ENCODE measurements at places on chromosomes 16 and 17. TPM values are rescaled to one million over a fixed set of nuclear protein-coding genes. Genes with fewer than 3 reads are reported as not detected.
A peak's percentile ranks its signal among the peaks of the same experiment; 100 is the strongest.

DNA sequence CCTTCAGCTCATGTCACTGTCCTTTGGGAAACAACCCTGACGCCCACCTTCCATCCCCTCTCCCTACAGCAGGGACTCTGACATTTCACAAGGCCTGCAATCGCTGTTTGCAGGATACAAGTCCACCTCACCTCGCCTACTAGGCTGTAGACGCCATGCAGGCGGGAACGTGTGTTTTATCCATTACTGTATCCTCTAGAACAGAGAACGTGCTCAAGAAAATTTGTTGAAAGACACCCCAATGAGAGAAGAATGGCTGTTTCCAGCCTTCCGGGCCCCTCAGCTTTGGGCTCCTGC is 1.5 kb upstream of the TTYH2 start:
- DNase-seq = no peak
- H3K4me1 ChIP-seq = peaks cover 62% of the 10 kb centered on the region
- peaks cover 24% of the 10 kb centered on the region for H3K36me3 ChIP-seq
- peak overlapping the region; percentile 89 for H3K4me3 ChIP-seq
- no peak overlapping the region for H3K27ac ChIP-seq
- H3K27me3 ChIP-seq = peaks cover 56% of the 10 kb centered on the region

DNA sequence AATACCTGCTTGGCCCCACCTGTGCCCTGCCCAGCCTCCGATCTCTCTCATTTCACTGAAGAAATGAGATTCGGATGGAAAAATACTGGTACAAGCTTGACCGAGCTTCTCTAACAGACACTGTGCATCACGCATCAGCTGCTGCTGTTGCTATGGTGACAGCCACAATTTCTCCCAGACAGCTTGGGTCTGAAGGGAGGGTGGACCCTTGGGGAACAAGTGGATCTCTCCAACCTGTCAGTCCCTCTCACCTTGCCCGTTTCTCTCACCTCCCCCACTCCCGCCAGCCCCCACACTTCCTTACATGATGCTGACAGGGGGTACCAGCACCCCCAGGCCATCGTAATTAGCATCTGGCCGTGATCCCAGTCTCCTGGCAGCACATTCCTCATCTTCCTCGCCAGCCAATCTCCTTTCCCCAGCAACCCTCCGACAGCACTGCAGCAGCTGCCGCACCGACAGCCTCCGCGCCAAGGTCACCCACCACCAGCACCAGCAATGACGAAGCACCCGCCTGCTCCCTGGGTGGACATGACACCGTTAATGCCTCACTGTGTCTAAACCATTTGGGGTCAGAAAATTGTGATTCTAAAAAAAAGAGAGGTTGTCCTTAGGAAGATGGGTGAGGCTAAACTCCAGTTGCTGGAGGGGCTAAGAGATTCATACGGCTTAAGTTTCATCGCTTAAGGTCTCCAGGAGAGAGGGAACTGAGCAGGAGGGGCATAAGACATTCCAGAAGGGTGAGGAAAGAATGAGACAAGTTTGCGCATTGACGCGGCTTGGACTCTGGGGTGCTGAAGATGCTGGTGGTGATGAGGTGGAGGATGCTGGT is 58.6 kb upstream of the TNRC6A start:
- H3K4me1 ChIP-seq = peaks cover 16% of the 10 kb centered on the region
- H3K27ac ChIP-seq = no peak overlapping the region
- H3K4me3 ChIP-seq = no peak overlapping the region
- peak; percentile 20 for DNase-seq
- H3K27me3 ChIP-seq = peaks cover 7% of the 10 kb centered on the region

- H3K4me3 ChIP-seq = no peak overlapping the region
- H3K27ac ChIP-seq = no peak overlapping the region
- H3K36me3 ChIP-seq = no peaks in the 10 kb centered on the region
These were observed 66.9 kb downstream of the ABR start for GRCh38 chr17:1112875-1113274.

DNA sequence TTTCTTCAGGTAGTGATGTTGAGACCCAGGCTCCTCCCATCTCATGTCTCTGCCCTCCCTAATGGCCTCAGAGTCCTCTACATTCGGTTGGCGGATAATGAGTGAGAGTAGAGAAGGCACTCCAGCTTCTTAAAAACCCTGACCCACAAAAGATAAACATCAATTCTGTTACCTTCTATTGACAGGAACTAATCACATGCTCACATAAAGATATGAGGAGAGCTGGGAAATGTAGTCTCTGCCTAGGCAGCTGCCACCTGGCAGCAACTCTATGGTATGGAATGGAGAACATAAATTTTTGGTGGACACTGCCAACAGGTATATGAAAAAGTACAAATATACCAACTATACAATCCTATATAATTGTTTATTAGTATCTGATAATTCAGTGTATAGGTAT is 110.7 kb upstream of the HLF start:
- no peak overlapping the region for H3K27ac ChIP-seq
- H3K4me3 ChIP-seq = no peak overlapping the region
- no peaks in the 10 kb centered on the region for H3K27me3 ChIP-seq

GRCh38 chr17:14882131-14882530 is 383.0 kb downstream of the PMP22 start:
- no peak overlapping the region for H3K4me3 ChIP-seq
- no peaks in the 10 kb centered on the region for H3K4me1 ChIP-seq
- DNase-seq = no peak
- H3K27me3 ChIP-seq = no peaks in the 10 kb centered on the region

DNA sequence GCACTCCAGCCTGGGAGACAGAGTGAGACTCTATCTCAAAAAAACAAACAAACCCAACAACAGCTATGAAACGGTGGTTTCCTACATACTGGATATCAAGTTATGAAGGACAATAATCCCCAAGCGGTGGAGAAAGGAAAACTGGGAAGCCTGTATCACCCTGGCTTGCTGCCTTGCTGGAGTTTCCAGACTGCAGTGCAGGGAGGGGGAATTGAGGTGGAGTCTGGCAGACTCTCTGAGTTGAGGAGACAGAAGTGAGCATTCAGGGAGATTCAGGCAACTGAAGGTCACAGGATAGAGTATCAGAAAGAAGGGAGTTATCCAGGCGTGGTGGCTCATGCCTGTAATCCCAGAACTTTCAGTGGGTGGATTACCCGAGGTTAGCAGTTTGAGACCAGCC is 11.9 kb downstream of the QRICH2 start:
- no peak overlapping the region for H3K27ac ChIP-seq
- DNase-seq = no peak
- no peaks in the 10 kb centered on the region for H3K27me3 ChIP-seq
- H3K4me3 ChIP-seq = no peak overlapping the region

GRCh38 chr16:75371171-75371570 is 62.1 kb downstream of the CFDP1 start:
- H3K27ac ChIP-seq = no peak overlapping the region
- no peaks in the 10 kb centered on the region for H3K27me3 ChIP-seq
- H3K36me3 ChIP-seq = peaks cover 7% of the 10 kb centered on the region
- no peak for DNase-seq
- H3K4me3 ChIP-seq = no peak overlapping the region

DNA sequence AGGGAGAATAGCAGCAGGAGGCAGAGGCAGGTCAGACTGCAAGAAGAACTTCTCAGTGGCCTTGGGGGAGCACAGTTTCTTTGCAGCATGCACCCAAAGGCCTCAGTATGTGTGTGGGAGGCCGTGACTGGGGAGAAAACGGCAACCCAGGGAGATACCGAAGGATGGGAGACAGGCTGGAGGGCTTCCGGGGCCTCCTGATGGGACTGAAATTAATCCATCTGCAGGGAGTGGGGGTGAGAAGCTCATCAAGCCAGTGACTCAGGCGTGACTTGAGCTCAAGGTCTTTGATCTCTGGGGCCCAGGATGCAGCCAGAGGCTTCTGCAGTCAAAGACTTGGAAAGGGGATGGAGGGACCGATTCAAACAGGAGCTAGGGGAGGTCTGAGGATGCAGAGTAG is 5.1 kb upstream of the C17orf113 start:
- peaks cover 16% of the 10 kb centered on the region for H3K4me1 ChIP-seq
- H3K4me3 ChIP-seq = no peak overlapping the region
- H3K36me3 ChIP-seq = no peaks in the 10 kb centered on the region
- peaks cover 50% of the 10 kb centered on the region for H3K27me3 ChIP-seq
- H3K27ac ChIP-seq = no peak overlapping the region
- no peak for DNase-seq

DNA sequence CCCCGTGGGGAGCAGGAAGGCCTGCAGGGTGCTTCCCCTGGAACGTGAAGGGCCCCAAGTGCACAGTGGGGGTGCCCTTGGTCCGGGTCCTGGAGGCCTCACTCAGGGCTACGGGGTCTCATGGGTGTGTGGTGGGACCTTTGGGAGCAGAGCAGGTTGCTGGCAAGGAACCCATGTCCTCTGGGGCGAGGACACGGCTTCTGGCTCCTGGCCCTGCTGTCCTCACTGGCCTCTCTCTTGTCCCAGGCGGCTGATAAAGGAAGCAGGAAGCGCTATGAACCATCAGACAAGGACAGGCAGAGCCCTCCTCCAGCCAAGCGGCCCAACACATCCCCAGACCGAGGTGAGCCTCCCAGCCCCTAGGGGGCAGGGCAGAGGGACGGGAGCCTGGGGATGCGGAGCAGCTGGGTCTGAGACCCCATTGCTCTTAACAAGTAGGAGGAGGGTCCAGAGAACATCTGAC is 9.8 kb upstream of the IL17C start:
- H3K27me3 ChIP-seq = no peaks in the 10 kb centered on the region
- no peaks in the 10 kb centered on the region for H3K36me3 ChIP-seq
- no peak overlapping the region for H3K4me3 ChIP-seq
- DNase-seq = peak; percentile 44
- H3K4me1 ChIP-seq = no peaks in the 10 kb centered on the region
- no peak overlapping the region for H3K27ac ChIP-seq

DNA sequence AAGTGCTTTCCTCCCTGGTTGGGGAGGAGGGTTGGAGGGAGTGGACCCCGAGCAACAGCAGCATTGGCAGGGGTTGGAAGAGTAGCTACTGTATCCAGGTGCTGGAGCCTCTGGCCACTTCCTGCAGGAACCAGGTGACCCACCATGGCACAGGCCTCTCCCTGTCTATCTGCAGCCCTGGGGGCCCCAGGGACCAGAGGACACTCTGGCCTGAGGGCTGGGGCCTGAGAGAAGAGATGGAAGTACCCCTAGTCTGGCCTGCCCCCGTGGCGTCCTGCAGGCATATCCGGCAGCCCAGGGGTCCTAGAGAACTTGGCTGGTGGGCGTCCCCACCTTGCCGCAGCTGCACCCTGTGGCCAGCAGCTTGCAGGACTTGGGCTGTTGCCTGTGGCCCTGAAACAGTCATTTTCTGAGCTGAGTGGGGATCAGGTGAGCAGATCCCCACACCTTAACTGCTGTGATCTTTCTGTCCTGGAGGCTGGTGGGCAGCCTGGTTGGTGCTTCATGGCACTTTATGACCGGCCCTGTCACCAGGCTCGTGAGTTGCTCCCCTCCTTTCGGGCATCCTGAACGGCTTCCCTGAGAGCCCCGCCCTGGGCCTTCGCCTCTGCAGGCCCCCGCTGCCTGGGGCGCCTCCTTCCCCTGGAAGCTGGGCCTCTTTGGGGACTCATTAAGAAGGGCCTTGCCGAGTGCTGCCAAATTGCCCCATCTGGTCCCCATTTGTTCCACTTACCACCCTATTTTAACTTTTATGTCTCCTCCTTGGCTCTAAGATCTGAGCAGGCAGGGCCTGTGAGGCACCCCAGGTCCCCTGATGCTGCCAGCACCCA is 298.6 kb downstream of the SEC14L1 start:
- H3K36me3 ChIP-seq = no peaks in the 10 kb centered on the region
- H3K27ac ChIP-seq = peak overlapping the region; percentile 81
- H3K27me3 ChIP-seq = no peaks in the 10 kb centered on the region
- H3K4me1 ChIP-seq = peaks cover 76% of the 10 kb centered on the region

GRCh38 chr16:70674221-70675014 is 11.4 kb downstream of the MTSS2 start:
- H3K36me3 ChIP-seq = peaks cover 18% of the 10 kb centered on the region
- H3K27me3 ChIP-seq = no peaks in the 10 kb centered on the region
- no peak overlapping the region for H3K27ac ChIP-seq

GRCh38 chr16:3788711-3789374 is 71.5 kb upstream of the TRAP1 start:
- no peak overlapping the region for H3K27ac ChIP-seq
- no peak for DNase-seq

Gene PLCG2
- 0.93 TPM for total RNA-seq

Gene CCL23
- not detected for total RNA-seq

Gene EVI2B
- not detected for total RNA-seq

Gene MRPL10
- 50.0 TPM for total RNA-seq

Gene OSBPL7
- total RNA-seq = 14.3 TPM

Measured in neural crest cell (in vitro differentiated cells).